Right ventricle myocardium inferior (tissue), 1 donor: ENCODE measurements at places on chromosomes 11 and 22.

GRCh38 chr11:80284946-80285785 lies 844.3 kb upstream of the TENM4 start:
- no peak for DNase-seq

GRCh38 chr11:11976481-11977127 lies 31.8 kb downstream of the DKK3 start:
- DNase-seq, result no peak

GRCh38 chr22:42695294-42695693 lies 25.4 kb downstream of the A4GALT start:
- DNase-seq, result peak; percentile 77

GRCh38 chr11:8775332-8775731 lies 92.7 kb downstream of the RPL27A start:
- DNase-seq, result no peak

- DNase-seq, result no peak
Observed at GRCh38 chr11:8229299-8230177, 34.1 kb downstream of the LMO1 start.

DNA sequence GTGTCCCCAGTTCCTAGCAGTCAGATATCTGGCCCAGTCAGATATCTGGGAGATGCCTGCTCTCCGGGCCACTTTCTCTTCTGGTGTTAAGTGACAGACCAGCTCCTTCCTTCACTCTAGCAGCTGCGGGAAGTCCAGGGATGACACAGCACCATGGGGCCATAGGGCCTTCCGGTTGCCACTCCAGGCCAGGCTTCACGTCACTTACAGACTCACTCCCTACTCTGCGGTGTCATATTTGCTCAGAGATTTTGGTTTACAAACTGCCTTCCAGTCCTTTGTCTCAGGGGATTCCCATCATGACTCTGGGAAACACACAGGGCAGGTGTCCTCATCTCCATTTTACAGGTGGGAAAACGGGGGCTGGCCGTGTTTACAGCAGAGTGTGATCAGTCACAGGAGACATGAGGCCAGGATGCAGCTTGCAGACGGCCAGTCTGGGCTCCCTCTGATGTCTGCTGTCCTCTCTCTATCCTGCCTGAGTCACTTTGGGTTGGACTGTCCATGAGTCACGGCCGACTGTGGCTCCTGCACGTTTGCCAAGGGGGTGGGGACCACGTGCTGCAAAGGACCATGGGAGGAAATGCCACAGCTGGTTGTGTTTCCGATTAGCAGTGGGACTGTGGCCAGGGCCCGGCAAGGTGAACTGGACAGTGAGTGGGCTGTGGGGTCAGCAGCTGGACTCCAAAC lies 8.2 kb upstream of the TBC1D22A start:
- peak; percentile 96 for DNase-seq

GRCh38 chr11:60994541-60995080 lies 23.1 kb downstream of the CD6 start:
- no peak for DNase-seq

- DNase-seq, result no peak
Observed at GRCh38 chr22:37906364-37907008, 389 bp downstream of the MICALL1 start.

DNA sequence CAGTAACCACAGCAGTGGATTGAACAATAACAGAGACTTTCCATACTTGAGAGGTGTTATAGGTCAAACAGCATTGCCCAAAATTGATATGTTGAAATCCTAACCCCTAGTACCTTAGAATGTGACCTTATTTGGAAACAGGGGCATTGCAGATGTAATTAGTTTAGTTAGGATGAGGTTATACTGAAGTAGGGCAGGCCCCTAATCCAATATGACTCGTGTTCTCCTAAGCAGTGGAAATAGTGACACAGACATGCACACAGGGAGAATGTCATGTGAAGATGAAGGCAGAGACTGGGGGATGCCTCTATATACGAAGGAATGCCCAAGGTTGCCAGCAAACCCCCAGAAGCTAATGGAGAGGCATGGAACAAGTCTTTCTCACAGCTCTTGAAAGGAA lies 270.5 kb downstream of the TENM4 start:
- no peak for DNase-seq

GRCh38 chr22:20159076-20159475 lies 8.2 kb upstream of the CCDC188 start:
- no peak for DNase-seq

GRCh38 chr11:69587454-69588090 lies 53.4 kb upstream of the CCND1 start:
- no peak for DNase-seq

DNA sequence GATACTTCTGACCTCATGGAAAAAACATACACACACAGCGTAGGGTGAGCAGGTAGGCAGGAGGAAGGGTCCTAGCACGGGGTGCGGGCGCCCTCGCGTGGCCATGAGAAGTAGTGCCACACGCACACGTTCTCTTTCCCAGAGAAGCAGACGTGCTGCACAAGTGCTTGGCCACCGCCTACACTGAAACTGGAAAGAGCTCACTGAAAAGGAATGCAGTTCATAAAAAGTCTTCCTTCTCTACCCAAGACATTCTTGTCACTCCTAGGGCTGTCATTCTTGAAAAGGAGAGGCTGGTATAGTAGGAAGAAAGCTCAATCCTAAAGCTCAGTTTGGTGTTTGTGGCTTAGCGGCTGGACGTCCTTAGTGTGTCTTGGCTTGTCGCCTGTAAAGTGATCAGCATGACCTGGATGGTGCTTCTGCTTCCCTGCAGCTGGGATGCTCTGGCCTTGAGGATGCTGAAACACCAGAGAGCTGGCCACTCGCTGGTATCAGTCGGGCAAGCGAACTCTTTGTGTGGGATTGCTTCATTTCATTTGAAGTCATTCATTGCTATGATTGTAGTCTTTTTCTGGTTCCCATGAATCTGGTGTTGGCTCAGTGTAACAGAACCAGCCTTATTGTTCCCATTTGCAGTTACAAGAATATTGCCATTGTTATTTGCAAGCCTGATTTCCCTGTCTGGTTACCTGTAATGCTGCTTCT lies 303.8 kb downstream of the NTM start:
- peak; percentile 87 for DNase-seq
